ENCODE measurements at places on chromosomes 6 and 20.

- DNase-seq, result no peak
These were observed 68.4 kb downstream of the RREB1 start for GRCh38 chr6:7176208-7176607.

DNA sequence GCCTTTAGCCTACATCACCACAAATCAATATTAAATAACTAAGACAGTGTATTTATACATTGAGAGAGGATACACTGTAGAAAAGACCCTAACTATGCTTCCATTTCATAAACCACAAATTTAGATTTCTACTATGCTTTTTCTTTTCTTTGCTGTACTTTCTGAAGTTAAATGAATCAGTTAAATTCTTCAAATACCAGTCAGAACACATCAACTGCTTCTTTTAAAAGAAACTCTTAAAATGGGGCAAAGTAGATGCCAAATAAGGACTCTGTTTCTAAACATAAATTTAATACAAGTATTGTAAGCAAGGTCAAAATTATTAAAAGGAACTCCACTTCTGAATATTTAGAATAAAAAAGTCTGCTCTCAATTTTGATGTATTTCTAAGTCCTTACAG lies 76.9 kb downstream of the GMDS start:
- DNase-seq, result no peak

DNA sequence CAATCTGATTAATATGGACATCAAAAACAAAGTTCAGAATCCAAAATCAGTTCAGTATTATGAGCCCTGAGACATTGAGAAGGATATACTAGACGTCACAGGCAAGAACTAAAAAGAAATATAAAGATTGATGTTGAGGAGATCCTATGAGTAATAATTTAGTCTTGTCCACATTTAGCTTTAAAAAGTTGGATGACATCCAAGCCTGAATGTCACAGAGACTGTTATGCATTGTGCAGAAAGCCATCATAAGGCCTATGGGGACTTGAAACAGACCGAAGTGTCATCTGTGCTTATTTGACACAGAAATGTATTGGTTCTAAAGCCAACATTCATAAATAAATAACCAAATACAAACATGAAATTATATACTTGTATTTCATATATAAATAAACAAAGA lies 581.8 kb upstream of the MMS22L start:
- no peak for DNase-seq

DNA sequence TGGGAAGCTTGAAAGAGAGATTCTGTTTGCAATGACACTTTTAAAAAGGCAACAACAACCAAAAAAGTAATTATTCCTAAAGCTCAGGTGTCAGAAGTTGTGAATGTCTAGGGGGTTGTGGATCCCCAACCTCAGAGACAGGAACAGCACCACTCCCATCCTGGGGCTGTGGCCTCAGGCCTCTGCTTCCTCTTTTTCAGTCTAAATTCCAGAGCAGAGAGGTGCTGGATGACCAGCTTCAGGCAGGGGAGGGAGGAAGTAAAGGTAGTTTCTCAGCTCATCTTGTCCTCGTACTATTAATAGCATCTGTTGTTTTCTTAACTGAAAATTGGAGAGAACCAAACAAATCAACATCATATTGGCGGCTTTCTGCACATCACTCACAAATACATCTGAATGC lies 8.3 kb downstream of the NT5E start:
- DNase-seq, result no peak

- DNase-seq, result no peak
These were observed 1082.4 kb upstream of the MAP3K7 start for GRCh38 chr6:91669154-91669870.

- no peak for DNase-seq
These were observed 600.0 kb downstream of the QKI start for GRCh38 chr6:164014346-164015087.

- DNase-seq, result no peak
These were observed 642.1 kb downstream of the EPHA7 start for GRCh38 chr6:92777146-92777740.

- DNase-seq, result no peak
These were observed 71.2 kb downstream of the SESN1 start for GRCh38 chr6:109023356-109023925.

GRCh38 chr20:1809131-1809572 lies 86.1 kb upstream of the SIRPA start:
- peak; percentile 93 for DNase-seq

GRCh38 chr6:43883847-43884651 lies 114.0 kb downstream of the VEGFA start:
- no peak for DNase-seq

DNA sequence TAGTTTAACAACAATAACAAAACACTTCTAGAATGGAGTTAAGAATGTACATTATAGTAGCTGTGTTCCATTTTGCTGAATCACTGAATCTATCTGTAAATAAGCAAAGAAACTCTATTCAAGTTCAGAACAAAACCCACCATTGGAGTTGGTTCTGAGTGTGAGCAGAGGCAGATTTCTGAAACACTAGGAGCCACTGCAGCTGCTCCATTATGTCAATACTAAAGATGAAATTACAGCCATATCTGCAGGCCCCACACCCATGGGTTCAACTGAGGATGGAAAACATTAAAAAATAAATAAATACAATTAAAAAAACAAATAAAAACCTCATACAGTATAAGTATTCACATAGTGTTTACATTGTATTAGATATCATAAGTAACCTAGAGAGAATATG lies 91.0 kb downstream of the REPS1 start:
- DNase-seq, result no peak

GRCh38 chr20:31560746-31561598 lies 44.1 kb upstream of the ID1 start:
- DNase-seq, result peak; percentile 95

- DNase-seq, result no peak
These were observed 177.8 kb downstream of the VEGFA start for GRCh38 chr6:43947860-43948259.

DNA sequence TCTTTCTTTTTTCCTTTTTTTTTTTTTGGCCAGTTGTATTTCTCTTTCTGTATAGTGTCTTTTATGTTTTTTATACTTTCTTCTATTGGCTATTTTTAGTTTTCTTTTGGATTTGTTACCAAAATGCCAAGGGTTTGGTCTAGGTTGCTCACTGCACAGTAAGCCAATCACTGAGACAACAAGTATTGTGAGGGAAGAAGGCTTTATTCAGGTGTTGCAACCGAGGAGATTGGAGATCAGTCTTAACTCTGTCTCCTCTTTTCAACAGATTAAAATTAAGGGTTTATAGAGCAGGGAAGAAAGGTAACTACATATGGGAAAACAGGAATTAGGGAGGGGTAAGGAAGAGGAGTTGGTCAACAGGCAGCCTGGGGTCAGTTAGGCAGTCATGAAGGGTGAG lies 10.1 kb upstream of the TRIM26 start:
- no peak for DNase-seq

GRCh38 chr20:23879811-23880374 lies 345 bp upstream of the CST5 start:
- DNase-seq, result no peak

- DNase-seq, result no peak
These were observed 29.7 kb downstream of the FRMD1 start for GRCh38 chr6:168049277-168049676.

GRCh38 chr6:42409581-42409980 lies 42.1 kb downstream of the TRERF1 start:
- DNase-seq, result no peak

DNA sequence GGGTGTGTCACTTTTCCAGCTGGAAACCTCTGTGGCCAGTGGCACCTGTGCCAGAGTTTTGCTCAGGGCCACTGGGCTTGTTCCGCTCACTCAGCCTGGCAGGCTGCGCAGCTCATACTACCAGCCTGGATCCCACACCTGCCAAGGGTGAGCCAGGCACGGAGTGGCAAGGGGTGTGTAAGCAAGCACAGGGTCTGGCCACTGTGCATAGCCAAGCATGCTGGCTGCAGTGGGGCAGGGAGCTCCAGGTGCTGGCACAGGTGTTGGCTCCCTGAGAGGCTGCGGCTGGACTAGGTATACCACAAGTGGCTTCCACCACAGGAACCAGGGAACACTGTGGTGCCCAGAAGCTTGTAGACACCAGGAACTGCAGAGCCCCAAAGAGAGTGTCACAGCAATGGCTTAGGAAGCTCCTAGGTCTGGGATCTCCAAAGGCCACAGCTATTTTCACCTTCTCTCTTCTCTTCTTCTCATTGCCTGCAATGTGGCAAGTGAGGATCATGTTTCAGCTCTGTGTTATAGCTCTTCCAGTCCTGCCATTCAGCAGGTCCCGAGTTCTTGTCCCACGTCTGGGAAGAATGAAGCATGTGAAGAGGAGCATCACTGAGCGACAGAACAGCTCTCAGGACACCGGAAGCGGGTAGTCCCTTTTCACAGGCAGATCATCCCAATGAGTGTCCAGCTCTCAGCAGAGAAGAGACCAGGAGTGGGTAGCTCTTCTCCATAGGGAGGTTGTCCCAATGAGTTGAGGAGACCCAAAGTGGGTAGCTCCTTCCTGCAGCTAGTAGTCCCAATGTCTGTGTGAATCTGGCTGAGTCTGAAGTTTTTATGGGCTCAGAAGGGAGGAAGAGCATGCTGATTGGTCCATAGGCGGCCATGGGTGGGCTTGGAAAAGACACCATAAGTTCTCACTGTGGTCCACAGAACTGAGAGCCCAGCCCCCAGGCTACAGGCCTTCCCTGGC lies 41.3 kb downstream of the WASF1 start:
- DNase-seq, result no peak

GRCh38 chr6:25275436-25275835 lies 3.7 kb upstream of the CARMIL1 start:
- DNase-seq, result no peak

DNA sequence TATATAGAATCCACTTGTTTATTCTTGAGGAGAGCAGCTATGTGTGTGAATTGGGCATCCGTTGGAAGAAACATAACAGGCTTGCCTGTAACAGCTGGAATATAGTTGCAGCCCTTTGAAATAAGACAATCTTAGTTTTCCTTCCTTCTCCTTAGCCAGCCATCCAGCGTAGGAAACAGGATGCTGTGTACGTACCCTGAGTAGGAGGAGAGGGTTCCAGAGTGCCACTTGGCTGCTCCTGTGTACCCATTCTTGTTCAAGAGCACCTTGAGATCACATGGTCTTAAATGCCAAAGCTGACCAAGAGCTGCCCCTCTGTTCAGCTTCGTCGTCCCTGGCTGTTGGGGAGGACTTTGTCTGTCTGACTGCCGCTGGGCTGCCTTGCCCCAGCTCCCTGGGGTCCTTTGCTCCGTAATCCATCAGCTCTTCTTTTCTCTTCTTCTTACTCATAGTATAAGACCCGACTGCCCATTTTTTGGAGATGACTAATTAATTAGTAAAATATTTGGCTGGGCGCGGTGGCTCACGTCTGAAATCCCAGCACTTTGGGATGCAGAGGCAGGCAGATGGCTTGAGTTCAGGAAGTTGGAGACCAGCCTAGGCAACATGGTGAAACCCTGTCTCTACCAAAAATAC lies 49.0 kb downstream of the RREB1 start:
- DNase-seq, result no peak

DNA sequence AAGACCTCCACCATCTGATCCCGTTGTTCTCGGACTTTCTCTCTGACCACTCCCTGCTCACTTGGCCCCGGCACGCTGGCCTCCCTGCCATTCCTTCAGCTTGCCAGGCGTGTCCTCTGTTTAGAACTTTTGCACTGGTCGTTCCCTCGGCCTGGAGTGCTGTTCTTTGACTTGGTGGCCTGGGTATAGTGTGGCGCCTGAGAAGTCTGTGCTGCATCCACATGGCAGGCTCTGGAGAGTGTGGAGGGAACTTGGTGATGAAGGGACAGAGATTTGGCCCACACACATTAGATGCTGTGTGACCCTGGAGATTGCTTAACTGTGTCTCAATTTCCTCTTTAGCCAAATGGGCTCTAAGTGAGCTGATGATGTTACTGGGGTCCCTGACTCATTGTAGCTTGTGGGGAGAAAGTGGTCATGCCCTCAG lies 13.0 kb upstream of the TGM2 start:
- no peak for DNase-seq

DNA sequence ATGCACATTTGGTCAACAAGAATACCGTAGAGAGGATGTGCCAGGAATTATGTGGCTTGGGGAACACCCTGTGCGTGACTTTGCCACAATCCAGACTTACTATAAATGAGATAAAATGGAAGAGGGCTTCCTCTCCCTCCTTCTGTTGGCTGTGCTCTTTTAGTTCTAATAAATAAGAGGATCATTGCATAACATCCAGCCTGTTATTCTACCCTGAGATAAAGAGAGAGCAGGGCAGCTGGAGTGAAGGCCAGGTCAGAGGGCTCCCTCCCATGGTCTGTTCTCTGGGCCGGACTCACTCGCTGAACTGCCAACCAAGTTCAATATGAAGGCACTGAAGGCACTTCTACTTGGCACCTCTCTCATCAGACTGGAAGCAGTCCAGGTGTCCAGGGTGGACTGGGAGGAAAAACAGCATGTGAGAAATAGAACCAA lies 91.7 kb downstream of the MTFR2 start:
- DNase-seq, result no peak

DNA sequence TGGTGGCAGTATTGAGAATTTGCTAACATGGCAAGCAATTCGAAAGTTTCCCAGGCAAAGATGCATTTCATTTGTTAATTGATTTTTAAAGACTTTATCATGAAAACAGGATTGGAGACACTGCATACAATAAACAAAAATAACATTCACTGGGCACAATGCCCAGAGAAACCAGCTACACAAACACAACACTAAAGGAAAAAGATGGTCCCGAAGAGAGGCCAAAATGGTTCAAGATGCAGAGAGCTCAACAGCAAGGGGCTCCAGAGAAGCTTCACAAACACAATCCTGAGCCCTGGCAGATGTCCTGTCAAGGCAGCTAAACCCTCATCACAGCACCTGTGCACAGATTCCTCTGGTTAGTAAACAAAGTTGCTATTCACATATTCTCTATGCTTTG lies 79.3 kb downstream of the INSM1 start:
- no peak for DNase-seq

DNA sequence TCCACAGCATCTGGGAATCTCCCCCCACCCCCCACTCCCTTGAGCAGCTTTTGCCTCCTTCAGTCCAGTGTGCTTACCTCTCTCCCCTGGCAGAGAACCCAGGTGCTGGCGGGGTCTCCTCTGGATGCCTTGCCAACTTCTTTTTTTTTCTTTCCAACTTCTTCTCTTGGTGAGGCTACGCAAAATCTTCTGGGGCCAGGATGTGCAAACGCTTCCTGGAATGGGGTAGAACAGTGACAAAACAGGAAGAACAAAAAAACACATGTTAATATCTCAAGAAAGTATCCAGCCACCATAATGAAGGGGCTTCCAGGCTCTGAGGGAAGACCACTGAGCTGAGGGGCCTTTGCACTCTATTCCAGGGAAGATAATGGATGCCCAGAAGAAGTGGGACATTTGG lies 53.9 kb upstream of the DDR1 start:
- no peak for DNase-seq

- no peak for DNase-seq
These were observed 52.5 kb downstream of the MMUT start for GRCh38 chr6:49410564-49410963.

DNA sequence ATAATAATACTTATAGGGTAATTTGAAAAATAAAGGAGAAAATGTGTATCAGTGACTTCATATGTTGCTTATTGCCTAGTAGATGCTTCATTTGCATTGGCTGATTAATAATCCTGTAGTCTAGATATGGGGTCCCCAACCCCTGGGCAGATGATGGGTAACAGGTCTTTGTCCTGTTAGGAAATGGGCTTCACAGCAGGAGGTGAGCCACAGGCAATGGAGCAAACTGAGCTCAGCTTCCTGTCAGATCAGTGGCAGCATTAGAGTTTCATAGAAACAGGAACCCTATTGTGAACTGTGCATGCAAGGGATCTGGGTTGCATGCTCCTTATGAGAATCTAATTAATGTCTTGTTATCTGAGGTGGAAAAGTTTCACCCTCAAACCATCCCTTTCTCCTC lies 1049.5 kb upstream of the EPHA7 start:
- no peak for DNase-seq

All from HS-27A (cell line).